Activated CD4-positive, alpha-beta T cell treated with anti-CD3 and anti-CD28 coated beads, Interleukin-10, Interleukin-2, amounts not matched to agents 100 ng/mL and 50 ng/mL, durations not matched to agents 16 hours and 8 hours (primary cell): ENCODE measurements at places on chromosomes 3 and 15.

GRCh38 chr3:121651684-121652083 is 9.0 kb downstream of the HCLS1 start:
- DNase-seq: no peak

- no peak for DNase-seq
Observed at GRCh38 chr3:120064641-120065040, 29.6 kb downstream of the GSK3B start.

DNA sequence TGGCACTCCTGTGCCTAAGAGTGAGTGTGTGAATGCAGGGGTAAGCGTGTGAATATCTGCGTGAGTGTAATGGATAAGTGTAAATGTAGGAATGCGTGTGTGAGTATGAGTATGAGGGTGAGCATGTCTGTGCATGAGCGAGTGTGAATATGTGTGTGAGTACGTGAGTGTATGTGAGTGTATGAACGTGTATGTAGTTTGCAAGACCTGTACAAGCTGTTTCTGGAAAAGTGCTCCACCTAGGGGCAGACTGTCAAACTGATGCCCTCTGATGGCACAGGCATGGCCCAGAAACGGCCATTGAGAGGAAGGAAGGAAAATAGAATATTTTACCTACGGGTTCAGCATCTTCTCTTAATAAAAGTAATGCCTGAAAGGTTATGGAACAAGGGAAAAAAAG is 24.4 kb upstream of the FRMD4B start:
- peak; percentile 79 for DNase-seq

DNA sequence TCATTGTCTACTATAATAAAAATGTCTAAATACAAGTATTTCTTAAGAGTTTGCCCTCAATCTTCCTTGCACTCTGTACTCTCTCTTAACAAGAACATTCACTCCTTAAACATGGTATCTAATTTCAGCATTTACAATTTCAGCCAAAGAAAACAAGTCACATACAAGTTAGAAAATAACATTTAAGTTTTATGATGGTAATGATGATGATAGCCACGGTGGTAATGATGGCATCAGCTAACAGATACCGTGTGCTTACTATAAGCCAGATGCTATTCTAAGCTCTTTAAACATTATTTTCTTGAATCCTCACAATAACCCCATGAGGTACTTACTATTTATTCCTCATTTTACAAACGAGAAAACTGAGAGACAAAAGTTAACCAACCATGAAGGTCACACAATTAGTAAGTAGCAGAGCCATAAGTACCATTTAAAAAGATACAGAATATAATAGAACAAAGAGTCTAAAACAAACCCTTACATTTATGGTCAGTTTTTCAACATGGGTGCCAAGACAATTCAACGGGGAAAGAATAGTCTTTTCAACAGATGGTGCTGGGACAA is 7.4 kb downstream of the SPICE1 start:
- DNase-seq: no peak

DNA sequence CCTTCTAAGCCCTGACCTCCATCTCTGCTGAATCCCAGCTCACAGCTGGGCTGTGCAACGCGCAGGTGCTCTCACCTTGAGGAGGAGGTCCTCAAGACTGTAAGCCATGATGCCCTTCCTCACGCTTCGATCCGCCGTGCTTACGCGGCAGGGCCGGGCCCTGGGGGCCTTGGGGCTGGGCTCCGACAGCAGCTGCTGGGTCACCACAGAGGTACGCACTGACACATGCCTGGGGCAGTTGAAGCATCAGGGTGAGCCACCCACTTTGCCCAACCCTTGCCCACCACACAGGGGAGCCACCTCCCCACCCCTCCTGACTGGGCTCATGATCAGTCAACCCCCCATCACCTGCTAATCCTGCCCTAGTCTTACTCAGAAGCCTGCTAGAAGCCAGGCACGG is 3.1 kb downstream of the CIDEC start:
- DNase-seq: no peak

DNA sequence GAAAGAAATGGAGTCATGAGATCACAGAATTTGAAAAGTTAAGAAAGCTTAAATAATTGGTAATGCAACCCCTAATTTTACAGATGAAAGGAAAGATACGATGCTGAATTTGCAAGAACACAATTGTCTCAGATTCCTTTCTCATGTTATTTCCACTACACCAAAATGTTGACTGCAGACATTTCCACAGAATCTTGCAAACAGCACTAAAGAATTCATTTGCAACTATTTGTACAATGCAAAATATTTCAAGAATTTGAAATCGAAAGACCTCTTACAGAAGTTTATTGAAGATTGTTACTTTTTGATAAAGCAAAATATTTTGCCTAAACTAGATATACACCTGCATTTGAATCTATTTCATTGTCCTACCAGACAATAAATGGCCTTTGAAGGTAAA is 194.1 kb upstream of the KCNMB2 start:
- DNase-seq: no peak

- DNase-seq: peak; percentile 49
Observed at GRCh38 chr3:44960387-44961026, 15.5 kb downstream of the ZDHHC3 start.

DNA sequence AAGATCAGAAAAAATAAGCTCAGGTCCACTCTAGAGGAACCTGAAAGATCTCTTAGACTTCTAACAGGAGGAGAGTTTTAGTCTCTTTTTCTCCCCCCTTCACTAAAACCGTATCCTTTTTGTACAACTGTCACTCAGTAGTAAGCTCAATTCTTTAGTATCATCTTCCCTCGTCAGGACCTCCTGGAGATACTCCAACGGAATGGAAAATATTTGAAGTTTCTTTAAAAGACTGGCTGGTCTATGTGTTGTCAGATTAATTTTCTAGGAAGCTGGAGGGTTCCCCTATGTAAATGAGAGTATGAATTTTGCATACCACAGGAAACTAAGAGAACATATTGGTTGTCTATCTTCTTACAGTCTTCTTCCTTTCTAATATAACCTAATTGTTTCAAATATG is 747.7 kb upstream of the CBLB start:
- DNase-seq: no peak

- no peak for DNase-seq
Observed at GRCh38 chr3:139670196-139670595, 7.6 kb downstream of the NMNAT3 start.

DNA sequence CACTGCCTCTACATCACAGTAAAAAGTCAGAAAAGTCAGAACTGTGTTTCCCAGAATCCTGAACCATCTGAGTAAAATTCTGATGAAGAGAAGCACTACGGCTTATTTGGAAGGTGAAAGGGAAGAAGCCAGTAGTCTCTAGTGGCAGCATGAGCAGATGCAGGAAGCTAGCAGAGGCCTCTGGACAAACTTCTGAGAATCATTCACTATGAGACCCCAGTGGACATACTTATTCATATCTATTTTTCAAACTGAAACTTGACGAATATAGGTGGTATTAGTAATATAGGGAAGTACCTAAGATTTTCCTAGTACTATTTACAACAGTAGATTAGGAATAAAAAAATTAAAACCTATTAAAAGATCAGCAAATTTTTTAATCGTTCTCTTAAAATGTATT is 272.8 kb upstream of the TTC14 start:
- DNase-seq: peak; percentile 48

GRCh38 chr3:189710620-189711402 is 79.6 kb downstream of the TP63 start:
- DNase-seq: peak; percentile 26

DNA sequence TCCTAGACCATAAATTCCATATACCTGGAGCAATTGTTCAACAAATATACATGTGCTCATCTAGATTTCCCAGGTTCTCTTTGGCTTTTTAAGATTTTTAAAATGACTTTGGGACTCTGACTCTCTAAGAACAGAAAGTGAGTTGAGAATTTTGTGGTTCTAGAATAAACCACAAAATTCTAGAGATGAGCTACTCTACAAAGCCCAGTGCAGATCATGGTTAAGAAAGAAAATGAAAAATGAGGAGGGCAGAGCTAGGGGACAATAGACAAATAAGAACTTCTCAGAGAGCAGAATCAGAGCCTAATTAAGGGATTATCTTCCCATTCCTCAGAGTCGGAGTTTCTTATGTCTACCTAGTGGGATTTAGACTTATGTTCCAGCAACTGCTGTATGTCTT is 694.7 kb downstream of the ZNF385D start:
- DNase-seq: no peak

GRCh38 chr3:30320392-30320791 is 286.0 kb upstream of the TGFBR2 start:
- DNase-seq: no peak

GRCh38 chr3:115975796-115976195 is 352.5 kb downstream of the GAP43 start:
- no peak for DNase-seq

DNA sequence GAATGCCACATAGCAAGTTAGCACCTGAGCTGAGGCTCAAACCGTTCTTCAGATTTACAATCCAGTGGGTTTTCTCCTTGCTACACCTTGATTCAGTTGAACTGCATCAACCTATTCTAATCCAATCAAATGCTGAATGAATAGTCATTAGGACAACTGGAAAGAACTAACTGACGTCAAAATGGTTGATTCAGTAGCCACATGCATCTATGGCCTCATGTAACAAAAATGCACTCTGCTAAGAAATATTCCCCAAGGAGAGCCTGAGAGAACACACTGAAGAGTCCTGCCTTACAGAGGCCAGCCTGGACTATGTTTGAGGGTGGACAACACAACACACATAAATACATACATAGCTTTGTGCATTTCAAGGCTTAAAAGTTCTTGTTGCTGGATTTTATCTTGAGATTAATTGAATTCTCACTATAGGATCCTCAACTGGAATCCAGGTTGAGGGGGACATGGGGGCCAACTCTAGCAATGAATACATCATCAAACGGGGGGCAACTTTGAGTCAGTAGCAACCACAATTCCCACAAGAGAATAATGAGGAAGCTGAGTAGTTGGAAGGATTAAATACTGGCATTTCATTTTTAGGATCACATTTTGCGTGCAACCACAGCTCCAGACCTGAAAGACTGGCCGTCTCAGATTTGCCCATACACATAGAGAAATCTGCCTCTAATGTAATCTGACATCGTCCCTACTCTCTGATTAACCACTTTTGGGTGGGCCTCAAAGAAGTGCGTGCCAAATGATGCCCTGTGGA is 280.2 kb upstream of the ICE2 start:
- no peak for DNase-seq

DNA sequence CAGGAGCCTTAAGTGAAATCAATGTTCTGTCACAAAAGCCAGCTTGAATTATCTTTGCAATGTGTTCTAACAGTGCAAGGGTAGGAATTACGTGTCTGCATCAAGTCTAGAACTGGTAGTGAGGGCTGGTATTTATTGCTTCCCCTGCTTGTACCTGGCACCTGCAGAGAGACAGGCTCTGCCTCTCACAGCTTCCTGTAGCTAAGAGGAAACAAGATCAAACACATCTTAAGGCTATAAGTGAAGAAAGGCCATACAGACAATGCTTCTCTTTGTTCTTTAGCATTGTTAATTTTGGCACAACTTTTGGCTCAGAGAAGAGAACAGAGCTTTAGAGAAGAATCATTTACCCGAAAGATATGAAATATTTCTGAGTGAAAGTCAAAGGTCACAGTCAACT is 479.9 kb downstream of the GRM7 start:
- no peak for DNase-seq

DNA sequence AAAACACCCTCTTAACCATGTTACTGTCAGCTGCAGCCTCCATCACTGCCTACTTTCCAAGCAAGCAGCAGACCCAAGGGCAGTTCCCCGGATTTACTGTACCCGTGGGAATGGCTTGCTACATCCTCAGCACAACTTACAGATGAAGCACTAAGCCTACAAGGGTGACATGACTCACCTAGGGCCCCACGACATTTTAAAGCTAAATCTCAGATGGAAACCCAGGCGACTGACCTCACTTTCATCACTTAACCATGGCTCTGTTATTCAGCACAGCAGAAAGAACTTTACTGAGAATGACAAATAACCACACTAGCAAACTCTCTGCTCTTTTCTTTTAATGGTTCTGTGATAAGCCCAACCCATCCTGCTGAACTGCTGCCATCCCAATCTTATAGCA is 65.6 kb downstream of the SUMF1 start:
- DNase-seq: peak; percentile 62

DNA sequence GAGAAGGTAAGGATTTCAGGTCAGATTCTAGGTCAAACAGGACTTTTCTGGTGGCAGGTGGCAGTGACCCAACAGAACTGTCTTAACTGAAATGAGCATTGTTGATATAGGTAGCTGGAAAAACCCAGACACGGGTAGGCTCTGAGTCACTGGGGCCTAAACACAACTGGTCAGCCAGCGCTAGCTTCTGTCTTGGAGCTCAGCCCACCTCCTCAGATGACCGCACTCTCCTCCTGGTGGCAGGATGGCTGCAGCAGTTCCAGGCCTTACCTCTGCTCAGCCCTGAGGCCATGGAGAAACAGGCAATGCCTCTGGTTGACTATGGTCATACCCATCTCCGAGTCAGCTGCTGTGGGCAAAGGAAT is 61.1 kb upstream of the GATA2 start:
- no peak for DNase-seq

DNA sequence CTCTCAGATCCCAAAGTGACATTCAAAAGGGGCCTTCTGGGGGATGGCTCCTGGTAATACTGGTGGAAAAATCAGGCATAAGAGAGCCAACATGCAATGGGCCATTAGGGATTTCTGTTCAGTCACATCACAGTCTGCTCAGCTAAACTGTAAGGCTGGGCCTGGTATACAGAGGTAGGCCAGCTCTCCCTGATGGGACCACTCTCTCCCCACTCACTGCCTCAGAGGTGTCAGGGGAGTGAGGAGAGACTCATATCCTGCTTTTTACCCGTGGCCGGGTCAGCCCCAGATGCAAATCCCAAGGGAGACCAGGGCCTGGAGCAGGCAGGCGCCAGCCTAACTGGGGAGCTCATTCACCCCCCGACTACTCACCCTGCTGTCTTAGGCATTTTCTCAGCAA is 48.1 kb upstream of the TPM1 start:
- DNase-seq: no peak

- no peak for DNase-seq
Observed at GRCh38 chr15:78757636-78757905, 53.7 kb downstream of the ADAMTS7 start.

DNA sequence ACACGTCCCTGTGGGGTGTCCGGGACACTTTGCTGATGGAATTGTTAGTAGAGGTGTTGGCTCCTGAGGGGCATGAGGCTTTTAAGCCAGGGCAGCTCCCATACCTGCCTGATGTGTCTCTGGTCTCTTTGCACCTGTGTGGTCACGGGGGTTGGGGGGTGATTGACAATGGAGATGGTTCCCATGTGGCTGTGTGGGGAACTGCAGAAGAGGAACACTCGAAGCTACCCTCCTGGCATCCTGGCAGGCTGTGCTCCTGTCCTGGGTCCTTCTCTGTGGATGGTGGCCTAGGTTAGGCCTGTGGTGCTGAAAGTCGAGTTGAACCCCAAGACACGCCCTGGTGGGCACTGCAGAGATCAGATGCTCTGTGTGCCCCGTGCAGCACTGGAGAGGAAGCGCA is 73.4 kb downstream of the HMCES start:
- DNase-seq: no peak

DNA sequence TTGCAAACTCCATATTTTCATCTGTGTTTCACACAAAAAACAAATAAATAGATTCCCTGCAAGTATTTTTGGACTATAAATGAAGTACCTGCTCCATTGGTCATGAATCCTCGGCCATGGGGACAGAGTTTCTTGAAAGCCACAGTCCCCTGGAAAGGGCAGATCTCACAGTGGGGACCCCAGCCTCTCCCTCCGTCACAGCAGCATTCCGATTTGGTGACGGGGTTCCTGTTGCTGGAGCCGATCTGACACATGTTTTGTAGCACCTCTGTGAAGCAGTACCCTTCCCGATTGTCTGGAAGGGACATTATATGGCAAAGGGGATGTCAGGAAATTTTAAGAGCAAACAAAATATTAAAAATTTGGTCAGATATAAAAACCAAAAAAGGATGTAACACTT is 96.2 kb downstream of the DUT start:
- no peak for DNase-seq

- peak; percentile 17 for DNase-seq
Observed at GRCh38 chr3:9649791-9650521, 651 bp downstream of the MTMR14 start.
